ENCODE measurements at places on chromosomes 16 and 17.

DNA sequence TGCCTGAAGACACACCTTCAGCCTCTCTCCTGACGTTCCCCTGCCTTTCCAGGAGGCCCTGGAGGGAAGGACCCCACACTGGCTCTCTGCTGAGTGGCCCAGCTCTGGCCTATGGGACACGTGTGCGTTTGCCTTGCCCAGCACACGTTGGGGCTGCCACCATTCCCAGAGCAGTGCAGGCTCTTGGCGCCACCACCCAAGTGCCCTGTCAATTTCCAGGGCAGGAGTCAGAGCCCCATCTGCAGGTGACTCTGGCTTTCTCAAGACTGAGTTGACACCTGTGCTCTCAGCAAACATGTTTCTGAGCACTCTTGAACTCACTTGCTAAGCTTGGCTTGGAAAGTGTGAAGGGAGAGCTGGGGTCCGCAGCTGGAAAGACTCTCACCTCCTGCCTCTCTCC is 4.7 kb upstream of the IRF8 start:
- no peak for DNase-seq

DNA sequence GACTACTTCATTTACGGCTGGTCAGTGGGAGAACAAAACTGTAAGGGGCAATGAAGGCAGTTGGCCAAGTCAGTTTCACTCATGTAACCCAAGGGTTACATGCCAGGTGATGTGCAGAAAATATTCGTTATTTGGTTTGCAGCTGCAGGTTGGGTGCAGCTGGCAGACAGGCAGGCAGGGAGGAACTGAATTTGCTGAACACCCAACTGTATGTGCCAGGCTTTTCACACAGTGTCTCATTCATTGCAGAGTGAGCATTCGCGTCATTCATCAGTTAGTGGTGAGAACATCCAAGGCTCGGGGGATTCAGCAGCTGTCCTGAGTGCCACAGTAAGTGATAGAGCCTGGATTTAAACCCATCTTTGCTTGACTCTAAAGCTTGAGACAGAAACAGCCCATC is 59.7 kb downstream of the ABCC6 start:
- no peak for DNase-seq

- no peak for DNase-seq
Observed at GRCh38 chr16:2154533-2155090, 970 bp upstream of the TRAF7 start.

- no peak for DNase-seq
Observed at GRCh38 chr17:14201021-14201987, 35.4 kb downstream of the CDRT15 start.

GRCh38 chr17:65260626-65261025 is 123.5 kb downstream of the RGS9 start:
- DNase-seq = no peak

GRCh38 chr16:64196444-64196843 is 925.4 kb downstream of the CDH11 start:
- DNase-seq = no peak

DNA sequence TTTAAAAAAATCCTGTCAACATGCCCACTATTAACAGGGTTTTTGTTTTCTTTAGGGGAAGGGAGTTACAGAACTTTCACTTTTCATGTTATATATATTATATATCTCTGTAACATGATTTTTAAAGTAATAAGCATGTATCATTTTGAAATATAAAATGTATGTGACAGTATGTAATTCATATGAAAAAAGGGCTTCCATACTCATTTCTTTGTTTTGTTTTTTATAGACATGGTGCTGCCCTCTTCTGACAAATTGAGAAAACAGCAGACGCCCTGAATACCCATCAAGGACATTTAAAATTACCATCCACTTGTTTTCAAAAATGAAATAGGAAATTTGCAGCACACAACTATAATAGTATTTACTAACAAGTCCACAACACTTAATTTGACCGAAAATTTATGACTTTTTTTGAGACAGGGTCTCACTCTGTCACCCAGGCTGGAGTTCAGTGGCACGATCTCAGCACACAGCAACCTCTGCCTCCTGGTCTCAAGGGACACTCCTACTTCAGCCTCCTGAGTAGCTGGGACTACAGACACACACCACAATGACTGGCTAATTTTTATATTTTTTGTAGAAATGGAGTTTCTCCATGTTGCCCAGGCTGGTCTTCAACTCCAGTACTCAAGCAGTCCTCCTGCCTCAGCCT is 30.4 kb downstream of the CFDP1 start:
- no peak for DNase-seq

DNA sequence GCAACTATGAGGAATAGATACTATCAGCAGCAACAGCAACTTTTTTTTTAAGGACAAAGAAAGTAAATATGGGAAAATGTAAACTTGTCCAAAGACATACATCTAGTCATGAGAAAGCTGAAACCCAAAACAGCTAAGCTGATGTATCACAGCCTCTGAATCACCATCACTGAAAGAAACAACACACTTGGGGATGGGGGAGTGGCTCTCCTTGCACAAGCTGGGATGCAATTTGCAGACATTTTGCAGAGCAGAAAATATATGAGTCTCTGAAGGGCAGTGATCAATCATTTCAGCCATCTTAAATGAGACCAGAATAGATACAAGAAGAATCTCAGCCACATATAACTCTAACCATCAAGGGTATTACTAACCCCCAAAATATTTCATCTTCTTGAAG is 79.1 kb downstream of the GRIN2A start:
- no peak for DNase-seq

GRCh38 chr16:25038239-25038954 is 23.2 kb upstream of the ARHGAP17 start:
- DNase-seq = no peak

DNA sequence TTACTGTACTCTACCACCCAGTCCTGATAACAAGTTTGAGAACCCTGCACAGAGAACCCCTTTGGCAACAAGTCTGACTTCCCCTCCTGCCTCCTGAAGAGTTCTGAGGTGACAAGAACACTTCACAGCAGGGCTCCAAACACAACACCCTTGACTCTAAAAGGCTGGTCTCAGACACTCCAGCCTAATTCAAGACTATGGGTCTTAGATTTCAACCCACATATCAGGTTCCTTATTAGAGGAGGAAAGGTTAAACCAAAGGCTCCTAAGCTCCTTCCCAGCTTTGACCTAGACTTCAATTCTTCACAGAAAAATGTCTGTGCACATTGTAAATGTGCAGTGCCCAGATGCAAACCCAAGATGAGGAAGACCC is 23.0 kb downstream of the RANBP10 start:
- no peak for DNase-seq

GRCh38 chr17:38897671-38898290 is 27.6 kb upstream of the LASP1NB start:
- no peak for DNase-seq

GRCh38 chr17:38893113-38893512 is 23.3 kb downstream of the LASP1 start:
- DNase-seq = no peak

GRCh38 chr16:47008174-47008573 is 34.7 kb upstream of the DNAJA2 start:
- DNase-seq = no peak

DNA sequence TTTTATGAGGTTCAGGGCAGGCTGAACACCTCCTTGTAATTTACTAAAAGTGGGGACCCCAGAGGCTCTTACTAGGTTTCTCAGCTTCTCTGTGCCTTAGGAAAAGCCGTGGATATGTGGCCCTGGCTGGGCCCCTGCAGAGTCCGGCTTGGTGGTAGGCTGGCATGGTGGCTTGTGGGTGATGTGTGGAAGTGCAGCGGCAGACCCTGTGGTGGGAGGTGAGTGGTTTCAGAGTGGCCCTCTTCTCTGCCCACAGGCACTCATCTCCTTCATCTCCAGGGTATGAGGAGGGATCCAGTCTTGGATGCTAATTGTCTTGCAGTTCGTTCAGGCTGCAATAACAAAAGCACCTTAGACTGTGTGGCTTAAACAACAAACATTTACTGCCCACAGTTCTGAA is 58.9 kb downstream of the ASIC2 start:
- no peak for DNase-seq

GRCh38 chr17:12521416-12521815 is 144.3 kb upstream of the MYOCD start:
- DNase-seq = no peak

- DNase-seq = no peak
Observed at GRCh38 chr17:81019563-81020442, 15.1 kb upstream of the BAIAP2 start.

DNA sequence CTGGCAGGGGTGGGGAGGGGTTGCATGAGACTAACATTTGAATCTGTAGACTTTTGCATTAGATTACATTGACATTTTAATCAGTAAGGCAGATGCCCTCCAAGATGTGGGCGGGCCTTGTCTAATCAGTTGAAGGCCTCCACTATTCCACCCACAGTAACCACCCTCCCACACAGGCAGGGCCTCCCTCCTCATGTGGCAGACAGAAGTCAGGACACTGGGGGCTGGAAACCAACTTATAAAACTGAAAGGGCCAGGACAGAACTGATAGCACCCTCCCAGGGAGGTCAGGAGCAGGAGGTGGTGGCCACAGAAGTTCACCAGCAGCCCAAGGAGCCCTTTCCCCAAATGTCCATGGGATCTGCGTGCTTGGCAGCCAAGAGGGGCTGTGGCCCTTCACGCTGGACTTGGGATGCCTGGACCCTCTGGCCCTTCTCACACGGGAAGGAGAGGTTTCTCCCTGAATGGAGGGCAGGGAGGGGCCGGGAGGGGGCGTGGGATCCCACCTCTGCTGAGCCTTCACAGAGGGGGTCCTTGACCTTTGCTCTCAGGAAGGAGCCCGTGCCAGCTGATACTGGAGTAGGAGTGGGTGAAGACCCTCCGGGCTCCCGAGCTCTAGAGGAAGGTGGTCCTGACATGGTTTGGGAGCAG is 4.6 kb downstream of the PYCR1 start:
- no peak for DNase-seq

GRCh38 chr16:15694499-15694898 is 44.5 kb downstream of the NDE1 start:
- no peak for DNase-seq

DNA sequence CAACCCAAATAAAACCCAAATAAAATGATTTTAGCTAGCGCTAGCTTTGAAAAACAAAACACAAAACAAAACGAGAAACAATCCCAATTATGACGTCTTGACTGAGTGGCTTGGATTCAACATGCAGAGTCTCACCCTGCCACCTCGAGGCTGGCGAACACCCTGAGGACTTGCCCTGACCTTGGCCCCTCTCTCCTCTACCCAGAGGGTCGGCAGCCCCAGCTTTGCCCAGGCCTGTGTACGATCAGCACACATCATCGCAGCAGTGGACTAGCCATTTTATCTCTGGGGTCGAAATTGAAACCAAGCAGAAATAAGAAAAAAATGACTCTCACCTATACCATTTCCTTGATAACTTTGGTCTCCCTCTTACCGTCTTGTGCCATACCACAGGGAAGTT is 4.9 kb downstream of the JMJD6 start:
- no peak for DNase-seq

GRCh38 chr17:34549966-34550365 is 29.4 kb upstream of the TMEM132E start:
- no peak for DNase-seq

DNA sequence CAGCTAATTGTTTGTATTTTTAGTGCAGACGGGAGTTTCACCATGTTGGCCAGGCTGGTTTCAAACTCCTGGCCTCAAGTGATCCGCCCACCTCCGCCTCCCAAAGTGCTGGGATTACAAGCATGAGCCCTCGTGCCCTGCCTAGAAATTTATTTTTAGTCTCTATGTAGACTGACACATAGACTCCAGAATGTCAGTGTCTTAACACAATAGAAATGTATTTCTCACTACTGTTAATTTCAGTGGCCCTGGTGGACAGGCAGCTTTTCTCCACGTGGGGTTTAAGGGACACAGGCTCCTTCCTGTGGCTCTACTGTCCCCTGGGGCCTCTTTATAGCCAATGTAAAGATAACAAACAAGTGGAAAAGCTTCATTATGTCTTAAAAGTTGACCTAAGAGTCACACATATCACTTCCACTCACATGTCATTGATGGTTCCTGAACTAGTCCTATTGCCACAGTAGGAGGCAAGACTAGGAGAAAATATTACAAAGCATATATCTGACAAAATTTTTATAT is 43.8 kb downstream of the COPRS start:
- DNase-seq = no peak

DNA sequence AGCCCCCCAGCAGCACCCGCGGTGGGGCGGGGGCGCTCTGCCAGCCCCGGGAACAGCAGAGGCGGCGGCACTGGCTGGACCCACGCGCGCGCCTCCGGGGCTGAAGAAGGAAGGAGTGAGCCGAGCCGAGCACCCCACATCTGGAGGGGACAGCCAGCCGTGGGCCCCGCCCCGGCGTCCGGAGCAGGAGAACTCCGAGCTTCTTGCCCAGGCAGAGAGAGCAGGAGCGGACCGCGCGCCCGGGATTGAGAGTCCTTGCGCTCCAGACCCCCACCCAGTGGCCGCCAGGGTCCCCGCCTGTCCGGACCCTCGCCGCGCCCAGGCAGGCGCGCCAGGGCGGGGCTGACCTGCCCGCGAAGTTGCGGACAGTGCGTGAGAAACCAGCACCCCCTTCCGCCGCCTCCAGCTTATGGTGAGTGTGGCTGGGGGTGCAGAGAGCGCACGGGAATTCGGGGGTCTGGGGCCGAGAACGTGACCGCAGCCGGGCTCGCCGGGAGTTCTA is 921.9 kb upstream of the EEF2KMT start:
- DNase-seq = no peak

DNA sequence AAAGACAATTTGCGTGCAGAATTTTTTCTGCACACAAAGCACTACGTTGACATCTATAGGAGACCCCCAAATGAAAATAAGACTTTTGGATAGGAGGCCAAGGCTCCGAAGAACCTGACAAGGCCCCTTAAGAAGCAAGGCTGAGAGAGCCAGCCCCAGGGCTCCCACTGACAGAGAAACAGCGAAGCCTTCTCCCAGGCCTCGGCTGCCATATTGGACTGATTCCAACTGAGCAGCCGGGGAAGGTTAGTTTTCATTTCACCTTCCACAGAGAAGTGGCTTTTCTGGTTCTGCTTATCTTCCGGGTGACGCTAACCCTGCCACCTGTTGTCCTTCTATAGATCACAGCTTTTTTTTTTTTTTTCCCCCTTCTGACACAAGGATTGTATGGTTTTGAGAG is 356.7 kb downstream of the SOX9 start:
- DNase-seq = no peak

DNA sequence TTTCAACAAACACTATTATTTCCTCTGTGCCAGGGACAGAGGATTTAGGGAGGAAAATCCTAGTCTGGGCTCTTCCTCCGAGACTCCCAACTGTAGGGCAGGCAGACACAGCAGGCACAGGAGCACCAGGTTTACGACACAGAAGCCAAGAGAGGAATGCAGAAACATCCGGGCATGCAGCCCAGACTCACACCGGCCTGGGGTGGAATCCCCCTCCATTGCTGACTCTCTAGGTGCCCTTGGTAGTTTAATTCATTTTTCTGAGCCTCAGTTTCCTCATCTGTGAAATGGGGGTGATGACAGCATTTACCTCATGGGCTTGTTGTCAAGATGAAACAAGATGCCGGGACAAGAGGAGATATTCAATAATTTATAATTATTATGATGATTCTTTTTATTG is 14.9 kb downstream of the CA4 start:
- DNase-seq = no peak
